Muscle of leg (tissue), 16 donors: ENCODE measurements at places on chromosomes 11 and 22. TPM values are rescaled to one million over a fixed set of nuclear protein-coding genes. Genes with fewer than 3 reads are reported as not detected.

- no peak overlapping the region for H3K4me3 ChIP-seq
- peaks cover 77% of the 10 kb centered on the region for H3K27me3 ChIP-seq
- no peak overlapping the region for H3K27ac ChIP-seq
- peaks cover 43% of the 10 kb centered on the region for H3K4me1 ChIP-seq
- no peak for DNase-seq
These were observed 16.9 kb upstream of the TCF20 start for GRCh38 chr22:42287174-42287890.

Gene DCDC1
- total RNA-seq, result 0.18 TPM

Gene MYBPC3
- total RNA-seq, result 0.13 TPM

- H3K36me3 ChIP-seq, result peaks cover 61% of the 10 kb centered on the region
- H3K27me3 ChIP-seq, result no peaks in the 10 kb centered on the region
- no peak overlapping the region for H3K27ac ChIP-seq
- DNase-seq, result peak; percentile 76
- no peak overlapping the region for H3K4me3 ChIP-seq
- H3K4me1 ChIP-seq, result no peaks in the 10 kb centered on the region
These were observed 46.1 kb upstream of the SCUBE2 start for GRCh38 chr11:9137293-9138132.

GRCh38 chr11:60513496-60514460 lies 1.4 kb upstream of the MS4A13 start:
- H3K27me3 ChIP-seq, result no peaks in the 10 kb centered on the region
- no peak overlapping the region for H3K4me3 ChIP-seq
- H3K4me1 ChIP-seq, result peaks cover 6% of the 10 kb centered on the region
- no peaks in the 10 kb centered on the region for H3K36me3 ChIP-seq

Gene MYO7A
- total RNA-seq, result 3.8 TPM

- no peaks in the 10 kb centered on the region for H3K27me3 ChIP-seq
- H3K36me3 ChIP-seq, result no peaks in the 10 kb centered on the region
- no peak for DNase-seq
- H3K27ac ChIP-seq, result no peak overlapping the region
- H3K4me3 ChIP-seq, result no peak overlapping the region
These were observed 12.1 kb downstream of the CECR2 start for GRCh38 chr22:17381192-17381913.

Gene DRD2
- not detected for total RNA-seq

DNA sequence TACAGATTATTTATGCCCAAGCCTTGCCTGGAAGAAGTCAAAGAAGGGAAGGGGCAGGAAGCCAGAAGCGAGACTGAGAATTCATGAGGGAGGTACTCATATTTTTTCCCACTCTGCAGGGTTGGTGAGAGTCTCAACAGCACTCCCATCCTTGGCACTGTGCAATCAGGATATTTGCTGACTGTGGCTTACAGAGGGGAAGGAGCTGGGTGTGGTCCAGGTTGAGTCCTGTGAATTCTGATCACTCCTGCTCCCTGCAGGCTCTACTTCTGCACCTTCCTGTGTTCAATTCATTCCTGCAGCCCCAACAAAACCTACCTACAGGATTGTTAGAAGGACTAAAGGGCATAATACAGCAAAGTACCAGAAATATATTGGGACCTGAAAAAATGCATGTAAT lies 530.5 kb downstream of the INSC start:
- peaks cover 18% of the 10 kb centered on the region for H3K4me1 ChIP-seq
- H3K4me3 ChIP-seq, result no peak overlapping the region
- DNase-seq, result no peak
- H3K27me3 ChIP-seq, result no peaks in the 10 kb centered on the region
- no peaks in the 10 kb centered on the region for H3K36me3 ChIP-seq
- no peak overlapping the region for H3K27ac ChIP-seq

- DNase-seq, result no peak
- no peaks in the 10 kb centered on the region for H3K36me3 ChIP-seq
- no peaks in the 10 kb centered on the region for H3K4me1 ChIP-seq
- H3K27me3 ChIP-seq, result no peaks in the 10 kb centered on the region
- no peak overlapping the region for H3K27ac ChIP-seq
These were observed 6.9 kb downstream of the MUC6 start for GRCh38 chr11:1029654-1030053.

Gene SCUBE1
- 0.13 TPM for total RNA-seq

GRCh38 chr11:80414181-80415165 lies 973.6 kb upstream of the TENM4 start:
- no peak for DNase-seq
- no peak overlapping the region for H3K27ac ChIP-seq
- H3K4me1 ChIP-seq, result no peaks in the 10 kb centered on the region
- no peaks in the 10 kb centered on the region for H3K27me3 ChIP-seq
- H3K36me3 ChIP-seq, result no peaks in the 10 kb centered on the region
- no peak overlapping the region for H3K4me3 ChIP-seq

- peak; percentile 21 for DNase-seq
- no peaks in the 10 kb centered on the region for H3K4me1 ChIP-seq
- no peaks in the 10 kb centered on the region for H3K27me3 ChIP-seq
These were observed 51.0 kb downstream of the SVIP start for GRCh38 chr11:22778642-22779041.

Gene DERL3
- 0.62 TPM for total RNA-seq
